ENCODE measurements at places on chromosomes 1 and 21.
A peak's percentile ranks its signal among the peaks of the same experiment; 100 is the strongest.

DNA sequence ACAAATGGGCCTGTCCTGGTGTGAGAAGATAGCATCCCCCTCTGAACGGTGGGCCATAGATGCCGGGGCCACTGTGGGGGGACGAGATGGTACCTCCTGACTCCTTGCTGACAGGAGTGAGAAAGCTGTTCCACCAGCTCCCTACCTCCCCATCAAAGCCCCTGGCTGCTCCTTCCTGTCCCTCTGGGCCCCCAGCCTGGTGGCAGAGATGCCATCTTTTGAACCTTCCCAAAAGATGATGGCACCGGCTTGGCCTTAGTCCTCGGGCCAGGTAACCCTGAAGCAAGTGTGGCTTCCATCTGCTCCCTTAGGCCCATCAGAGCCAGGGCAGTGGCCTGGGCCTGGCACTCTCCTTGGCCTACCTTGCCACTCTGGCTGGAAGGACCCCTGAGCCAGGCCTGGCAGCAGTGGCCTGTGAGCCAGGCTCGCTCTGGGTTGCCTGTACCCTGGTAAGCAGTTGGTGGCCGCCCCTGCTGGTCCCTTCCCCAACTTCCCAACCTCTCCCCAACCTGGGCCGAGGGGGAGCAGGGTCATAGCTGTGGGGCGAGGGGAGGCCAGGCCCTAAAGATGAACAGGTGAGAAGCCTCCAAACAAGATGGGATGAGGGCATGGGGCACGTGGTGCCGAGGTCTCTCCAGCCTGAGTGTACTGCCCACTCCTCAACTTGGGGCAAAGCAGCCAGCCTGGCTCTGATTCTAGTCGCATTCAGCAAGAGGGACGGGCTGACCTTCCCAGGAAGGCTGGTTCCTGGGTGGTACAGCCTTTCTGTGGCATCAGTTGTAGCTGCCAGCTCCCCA is 34.7 kb downstream of the ZBTB17 start:
- no peak for DNase-seq

GRCh38 chr1:193416226-193417024 is 230.0 kb upstream of the B3GALT2 start:
- DNase-seq = no peak

GRCh38 chr1:17498214-17498613 is 41.3 kb upstream of the ARHGEF10L start:
- no peak for DNase-seq

DNA sequence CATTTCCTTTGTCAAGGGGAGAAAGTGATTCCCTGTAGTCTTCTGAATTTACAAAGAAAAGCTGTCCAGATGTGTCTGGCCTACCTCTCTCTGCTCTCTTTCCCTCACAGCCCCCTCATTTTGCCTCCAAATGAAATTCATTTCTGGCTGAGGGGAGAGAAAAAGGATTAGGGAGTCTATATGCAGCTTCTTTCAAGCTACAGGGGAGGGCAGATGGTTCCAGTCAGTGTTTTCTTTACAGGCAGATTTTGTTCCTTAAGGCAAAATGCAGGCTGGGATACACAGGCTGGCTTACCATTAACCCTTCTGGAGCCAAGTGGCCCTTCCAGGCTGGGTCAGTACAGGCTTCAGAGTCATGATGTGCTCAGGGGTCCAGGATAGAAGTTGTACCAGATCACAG is 198.1 kb upstream of the USP24 start:
- no peak for DNase-seq

GRCh38 chr21:46040707-46041106 is 57.2 kb upstream of the COL6A2 start:
- no peak for DNase-seq

- no peak for DNase-seq
Measured at GRCh38 chr1:56453417-56454078, 125.8 kb downstream of the PLPP3 start.

DNA sequence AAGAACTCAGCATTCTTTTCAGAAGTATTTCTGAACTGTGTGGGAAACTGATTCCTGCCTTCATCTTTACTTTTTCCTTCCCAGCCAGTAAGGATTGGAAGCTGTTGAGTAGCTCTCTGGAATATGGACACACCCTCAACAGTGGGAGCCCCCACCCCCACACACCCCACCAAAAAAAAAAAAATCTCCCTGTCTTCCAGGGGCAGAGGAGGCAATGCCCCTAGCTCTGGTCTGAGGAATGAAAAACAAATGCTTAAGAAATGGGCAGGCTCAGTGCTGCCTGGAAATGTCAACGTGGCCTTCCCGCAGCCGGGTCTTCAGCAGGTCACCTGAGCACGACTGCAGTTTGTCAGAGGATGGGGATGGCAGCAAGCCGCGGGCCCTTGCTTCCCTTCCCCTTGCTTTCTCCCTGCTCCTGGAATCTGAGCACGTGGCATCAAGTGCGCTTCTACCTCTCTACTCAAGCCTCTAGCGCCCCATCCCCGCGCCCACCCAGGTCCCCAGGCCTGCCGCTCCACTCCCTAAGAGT is 479 bp downstream of the RGS16 start:
- no peak for DNase-seq

DNA sequence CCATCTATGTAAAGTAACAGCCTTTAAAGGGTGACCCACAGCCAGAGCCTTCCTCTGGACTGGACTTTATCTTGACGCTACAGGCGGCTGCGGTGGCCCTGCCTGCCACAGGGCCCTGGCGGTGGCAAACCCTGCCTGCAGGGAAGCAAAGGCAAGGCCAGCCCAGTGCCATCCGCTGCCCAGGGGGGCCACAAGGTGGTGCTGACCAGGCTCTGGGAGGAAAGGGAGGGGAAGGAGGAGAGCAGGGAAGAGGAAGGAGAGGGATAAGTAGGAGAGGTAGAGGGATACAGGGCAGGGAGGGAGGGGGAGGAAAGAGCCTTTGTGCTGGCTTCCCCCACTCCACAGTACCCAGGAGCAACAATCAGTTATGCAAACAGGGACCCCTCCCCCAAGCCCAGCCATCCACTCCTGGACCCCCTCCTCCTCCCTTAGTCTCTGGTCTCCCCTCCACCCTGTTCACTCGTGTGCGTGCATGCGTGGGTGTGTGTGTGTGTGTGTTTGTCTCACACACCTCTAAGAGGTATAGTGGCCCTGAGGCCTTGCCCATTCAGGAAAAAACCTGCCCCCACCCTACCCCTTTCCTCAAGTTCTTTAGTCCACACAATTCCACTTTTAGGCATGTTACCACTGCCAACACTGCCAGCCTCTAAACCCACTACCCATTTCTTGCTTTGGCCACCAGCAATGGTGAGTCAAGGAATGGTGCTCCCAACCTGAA is 30.3 kb downstream of the SSBP3 start:
- peak; percentile 81 for DNase-seq

GRCh38 chr1:219478811-219479210 is 134.1 kb downstream of the ZC3H11B start:
- DNase-seq = no peak

GRCh38 chr1:48996311-48996710 is 219.6 kb upstream of the BEND5 start:
- DNase-seq = no peak

DNA sequence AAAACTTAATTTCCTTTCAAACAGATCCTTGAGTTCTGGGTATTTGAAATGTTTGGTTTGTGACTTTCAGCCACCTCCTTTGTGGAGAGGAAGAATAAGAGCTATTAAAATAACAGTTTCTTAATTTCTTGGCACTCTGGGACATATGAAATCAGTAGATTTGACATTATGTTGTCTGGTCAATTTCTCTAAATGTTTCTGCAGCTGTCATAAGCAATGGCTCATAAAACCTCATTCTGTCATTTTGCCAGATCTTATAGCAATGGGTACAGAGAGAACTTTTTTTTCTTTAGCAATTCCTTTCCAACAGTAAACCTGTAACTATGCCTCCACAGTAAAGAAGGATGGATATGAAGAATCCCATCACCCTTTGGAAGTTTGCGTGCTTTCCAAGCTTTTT is 52.6 kb downstream of the LAMC1 start:
- no peak for DNase-seq

DNA sequence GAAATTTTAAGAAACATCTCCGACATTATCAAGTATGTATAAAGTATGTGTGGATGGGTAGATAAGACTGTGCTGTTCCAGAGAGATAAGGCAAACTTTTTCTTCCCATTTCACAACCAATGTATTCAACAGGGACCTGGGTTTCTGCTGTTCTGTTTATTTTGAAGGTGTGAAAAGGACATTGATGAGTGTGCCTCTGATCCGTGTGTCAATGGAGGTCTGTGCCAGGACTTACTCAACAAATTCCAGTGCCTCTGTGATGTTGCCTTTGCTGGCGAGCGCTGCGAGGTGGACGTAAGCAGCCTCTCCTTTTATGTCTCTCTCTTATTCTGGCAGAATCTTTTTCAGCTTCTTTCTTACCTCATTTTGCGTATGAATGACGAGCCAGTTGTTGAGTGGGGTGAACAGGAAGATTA is 174.0 kb downstream of the CRB1 start:
- peak; percentile 46 for DNase-seq

- DNase-seq = no peak
Measured at GRCh38 chr1:17671741-17672140, 83.4 kb upstream of the ACTL8 start.

DNA sequence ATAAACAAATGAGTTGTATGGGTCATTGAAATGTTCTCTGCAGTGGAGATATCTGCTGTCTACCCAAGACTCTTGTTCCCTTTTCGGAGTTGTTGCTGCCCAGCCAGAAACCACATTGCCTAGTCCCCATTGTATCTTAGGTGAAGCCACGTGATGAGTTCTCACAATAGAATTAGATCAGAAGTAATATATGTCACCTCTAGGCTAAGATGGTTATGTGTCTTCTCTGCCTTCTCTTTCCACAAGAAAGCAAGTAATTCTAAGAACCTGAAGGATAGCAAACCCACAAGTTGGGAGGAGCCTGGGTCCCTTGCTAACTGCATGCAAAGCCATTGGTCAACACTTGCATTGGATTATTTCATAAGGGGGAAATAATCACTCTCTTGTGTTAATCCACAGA is 76.6 kb downstream of the ADCY10 start:
- no peak for DNase-seq

DNA sequence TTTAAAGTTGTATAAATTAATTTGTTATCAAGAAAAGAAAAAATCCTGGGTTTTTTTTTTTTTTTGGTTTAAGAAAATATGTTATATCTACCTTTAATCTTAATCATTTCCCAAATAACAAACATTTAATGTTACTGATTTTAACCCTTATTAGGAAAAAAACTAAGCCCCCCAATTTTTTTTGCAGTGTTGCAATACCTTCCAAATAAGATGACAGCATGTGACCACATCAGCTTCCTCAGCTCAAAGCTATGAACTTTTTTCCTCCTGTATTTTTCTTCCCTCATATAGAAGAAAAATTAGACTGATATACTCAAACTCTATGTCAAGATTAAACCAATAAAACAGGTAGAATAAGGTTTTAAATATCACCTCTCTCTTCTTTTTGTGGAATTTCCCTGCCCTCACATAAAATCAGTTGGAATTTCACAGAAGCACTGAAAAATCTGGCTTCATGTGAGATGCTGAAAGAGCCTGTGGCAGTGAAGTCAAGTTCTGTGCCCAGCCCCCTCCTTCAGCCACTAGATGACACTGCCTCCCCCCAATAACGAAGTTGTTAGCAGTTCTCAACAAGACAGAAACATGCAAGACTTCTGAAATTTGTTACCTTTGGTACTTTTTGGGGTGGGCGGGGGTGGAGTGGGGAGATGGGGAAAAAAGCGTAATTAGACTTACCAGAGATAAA is 9.6 kb upstream of the SMYD2 start:
- DNase-seq = no peak

- no peak for DNase-seq
Measured at GRCh38 chr1:151830055-151830454, 1.5 kb downstream of the RORC start.

DNA sequence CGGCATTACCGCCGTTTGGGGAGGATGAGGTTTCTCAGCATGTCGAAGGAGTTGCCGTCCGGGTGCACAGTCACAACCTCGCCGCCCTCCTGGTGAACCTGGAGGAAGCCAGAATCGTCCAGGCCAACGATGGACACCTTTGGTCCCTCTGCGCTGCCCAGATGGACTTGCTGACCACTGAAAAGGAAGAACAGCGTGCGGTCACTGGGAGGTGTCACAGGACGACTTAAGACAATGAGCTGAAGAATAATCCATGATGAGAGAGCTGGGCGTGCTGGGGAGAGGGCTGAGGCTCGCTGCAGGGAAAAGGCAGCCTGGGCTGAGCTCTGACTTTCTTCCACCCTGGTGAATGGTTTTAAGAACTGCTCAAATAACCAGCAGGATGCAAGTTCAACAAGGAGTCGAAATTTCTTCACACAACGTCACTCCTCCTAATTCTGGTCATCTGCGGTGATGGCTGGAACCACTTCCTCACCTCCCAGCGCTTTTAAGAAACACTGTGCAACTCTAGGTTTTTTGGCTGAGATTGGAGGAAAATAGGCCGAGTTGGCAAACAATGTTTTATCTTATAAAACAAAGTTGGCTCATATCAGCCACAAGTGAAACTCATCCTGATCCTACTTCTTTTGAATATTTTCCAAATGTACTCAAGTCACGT is 55.5 kb downstream of the SIM2 start:
- no peak for DNase-seq

DNA sequence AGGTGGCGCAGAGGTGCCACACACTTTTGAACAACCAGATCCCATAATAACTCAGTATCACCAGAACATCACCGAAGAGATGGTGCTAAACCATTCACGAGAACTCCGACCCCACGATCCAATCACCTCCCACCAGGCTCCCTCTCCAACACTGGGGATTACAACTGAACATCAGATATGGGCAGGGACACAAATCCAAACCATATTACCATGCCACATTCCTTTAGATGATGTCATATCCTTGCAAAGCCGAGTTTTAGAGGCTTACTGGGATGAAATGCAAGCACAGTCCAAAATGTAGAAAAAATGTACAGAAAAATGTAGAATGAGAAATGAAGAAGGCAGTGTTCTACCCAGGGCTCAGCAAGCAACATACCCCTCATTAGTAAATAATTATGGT is 64.7 kb downstream of the SGIP1 start:
- no peak for DNase-seq

DNA sequence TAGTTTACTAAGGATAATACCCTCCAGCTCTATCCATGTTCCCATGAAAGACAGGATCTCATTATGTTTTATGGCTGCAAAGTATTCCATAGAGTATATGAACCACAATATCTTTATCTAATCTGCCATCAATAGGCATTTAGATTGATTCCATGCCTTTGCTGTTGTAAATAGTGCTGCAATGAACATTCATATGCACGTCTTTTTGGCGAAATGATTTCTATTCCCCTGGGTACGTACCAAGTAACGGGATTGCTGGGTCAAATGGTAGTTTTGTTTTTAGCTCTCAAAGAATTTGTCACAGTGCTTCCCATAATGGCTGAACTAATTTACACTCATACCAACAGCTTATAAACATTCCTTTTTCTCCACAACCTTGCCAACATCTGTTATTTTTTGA is 750.9 kb downstream of the BRINP3 start:
- DNase-seq = no peak
